ENCODE measurements at places on chromosomes 16 and 17.
A peak's percentile ranks its signal among the peaks of the same experiment; 100 is the strongest.

DNA sequence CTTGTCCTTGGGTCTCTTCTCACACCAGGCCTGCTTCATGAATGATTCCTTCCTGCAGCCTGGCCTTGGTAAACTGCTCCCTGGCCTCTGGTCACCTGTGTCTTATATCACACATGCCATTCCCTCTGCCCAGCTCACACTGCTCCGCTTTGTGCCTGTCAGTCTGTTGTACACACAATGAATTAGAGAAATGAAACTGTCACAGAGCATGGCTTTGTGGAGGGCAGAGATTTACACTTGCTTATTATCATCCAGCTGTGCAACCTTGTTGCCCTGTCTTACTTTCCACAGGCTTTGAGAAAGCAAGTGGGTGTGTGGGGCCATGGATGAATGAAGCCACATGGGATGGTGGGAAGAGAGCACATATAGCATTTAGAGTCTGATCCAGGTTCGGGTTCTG is 22.4 kb downstream of the ALDH3A2 start:
- no peak for DNase-seq

DNA sequence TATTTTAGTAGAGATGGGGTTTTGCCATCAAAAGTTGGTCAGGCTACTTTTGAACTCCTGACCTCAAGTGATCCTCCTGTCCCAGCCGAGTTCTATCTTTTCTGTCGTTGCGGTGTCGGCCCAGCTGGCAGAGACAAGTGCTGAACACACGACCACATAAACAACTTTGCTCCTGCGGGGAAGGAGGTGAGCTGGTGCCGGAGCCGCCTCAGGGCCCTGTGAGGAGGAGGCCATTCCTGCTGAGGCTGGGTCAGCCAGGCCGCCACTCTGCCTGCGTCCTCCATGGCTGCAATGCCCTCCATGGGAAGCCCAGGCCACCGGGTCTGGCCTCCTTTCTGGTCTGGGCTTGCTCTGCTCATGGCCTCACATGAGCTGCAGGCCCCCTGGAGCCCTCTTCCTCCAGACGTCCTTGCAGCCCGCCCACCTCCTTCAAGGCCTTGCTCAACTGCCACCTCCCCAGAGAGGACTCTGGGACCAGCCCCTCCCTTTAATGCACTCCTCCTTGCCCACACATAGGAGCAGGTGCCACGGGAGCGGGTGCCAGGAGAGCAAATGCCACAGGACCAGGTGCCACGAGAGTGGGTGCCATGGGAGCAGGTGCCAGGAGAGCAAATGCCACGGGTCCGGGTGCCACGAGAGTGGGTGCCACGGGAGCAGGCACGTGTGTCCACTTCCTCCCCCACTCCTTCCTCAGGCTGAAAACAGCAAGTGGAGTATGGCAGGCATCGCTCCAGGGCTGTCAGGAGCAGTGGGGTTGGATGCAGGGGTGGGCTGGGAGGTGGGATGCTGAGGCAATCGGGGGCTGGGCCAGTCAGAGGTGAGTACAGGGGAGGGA is 28.4 kb upstream of the CBFA2T3 start:
- no peak for DNase-seq

- no peak for DNase-seq
These were observed 172.9 kb downstream of the STX8 start for GRCh38 chr17:9402590-9403199.

- peak; percentile 50 for DNase-seq
These were observed 789.9 kb upstream of the KIF2B start for GRCh38 chr17:53032861-53033271.

GRCh38 chr17:8189711-8190477 is at the start of gene BORCS6:
Gene BORCS6, minus strand, starts transcription at chr17:8190180. Its CDS starts 40 bp downstream, at chr17:8190140.
- DNase-seq: peak; percentile 99

- DNase-seq: no peak
These were observed 52.0 kb downstream of the LDHD start for GRCh38 chr16:75064403-75065148.

- DNase-seq: no peak
These were observed 2.7 kb downstream of the DDX5 start for GRCh38 chr17:64503341-64503740.

GRCh38 chr17:47643116-47643515 is 6.6 kb upstream of the KPNB1 start:
- no peak for DNase-seq

DNA sequence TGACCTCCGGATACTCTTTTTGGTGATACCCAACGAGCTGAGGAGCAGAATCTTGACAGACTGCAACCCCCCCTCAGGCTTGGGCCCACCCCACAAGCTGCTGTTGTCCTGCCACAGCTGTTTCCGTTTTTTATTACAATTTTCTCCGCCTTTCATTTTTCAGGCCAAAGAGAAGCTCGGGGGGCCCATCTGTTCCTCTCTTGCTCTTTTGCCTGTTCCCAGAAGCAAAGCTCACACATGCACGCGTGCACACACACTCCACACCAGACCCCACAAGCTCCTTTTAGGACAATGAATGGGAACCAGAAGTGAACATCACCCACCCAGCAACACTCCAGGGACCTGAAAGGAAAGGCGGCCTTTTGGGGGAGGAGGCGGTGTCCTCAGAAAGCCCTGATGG is 16.3 kb downstream of the SOX9 start:
- DNase-seq: no peak

- DNase-seq: peak; percentile 95
These were observed 4.5 kb upstream of the MMP28 start for GRCh38 chr17:35799942-35800341.

DNA sequence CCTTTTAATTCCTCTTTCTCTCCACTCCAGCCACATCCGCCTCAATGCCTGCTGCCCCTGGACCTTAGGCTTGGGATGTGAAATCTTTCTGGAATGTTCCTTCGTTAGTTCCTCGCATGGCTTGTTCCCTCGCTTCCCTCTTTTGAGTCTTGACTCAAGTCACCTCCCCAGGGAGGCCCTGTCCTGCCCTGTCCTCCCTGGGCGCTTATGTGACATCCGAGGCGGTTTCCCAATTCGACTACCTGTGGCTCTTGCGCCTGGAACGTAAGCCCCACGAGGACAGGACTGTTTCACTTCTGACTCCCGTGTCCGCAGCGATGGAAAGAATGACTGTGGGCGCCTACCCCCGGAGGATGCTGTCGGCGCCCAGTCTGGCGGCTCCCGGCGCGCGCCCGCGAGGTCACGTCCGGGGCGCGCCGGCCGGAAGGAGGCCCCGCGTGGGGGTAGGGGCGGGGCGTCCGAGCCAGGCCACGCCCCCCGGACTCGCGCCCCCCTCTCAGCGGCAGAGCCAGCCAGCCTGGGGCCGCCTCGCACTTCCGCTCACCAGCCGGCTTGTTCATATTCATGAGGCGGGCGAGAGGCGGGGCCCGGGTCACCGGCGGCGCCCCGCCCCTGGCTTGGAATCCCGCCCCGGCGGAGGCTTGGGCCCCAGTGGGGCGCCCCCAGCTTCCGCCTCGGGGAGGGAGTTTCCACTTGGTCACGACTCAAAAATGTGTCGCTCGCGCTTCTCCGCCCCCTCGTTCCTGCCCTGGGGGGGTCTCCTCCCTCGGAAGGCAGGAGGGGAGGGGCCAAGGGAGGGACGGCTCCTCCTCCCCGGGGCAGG is 8.4 kb upstream of the GLIS2 start:
- peak; percentile 98 for DNase-seq

- DNase-seq: no peak
These were observed 100.9 kb downstream of the AMFR start for GRCh38 chr16:56324406-56324805.

- DNase-seq: no peak
These were observed 1.1 kb downstream of the CD79B start for GRCh38 chr17:63930951-63931575.

- DNase-seq: no peak
These were observed 3.6 kb downstream of the MYO1C start for GRCh38 chr17:1488826-1489270.

All from astrocyte of the hippocampus (primary cell).